ENCODE measurements at places on chromosomes 3 and 15. TPM values are rescaled to one million over a fixed set of nuclear protein-coding genes. Genes with fewer than 3 reads are reported as not detected.

Gene RBMS3
- total RNA-seq, result 49.5 TPM

Gene ELL3
- total RNA-seq, result 2.8 TPM

Gene ALCAM
- total RNA-seq, result 129 TPM

Gene PTPRG
- total RNA-seq, result 41.0 TPM

Gene IQCF5
- total RNA-seq, result not detected

Gene C2CD4B
- total RNA-seq, result 9.2 TPM

Gene MYRIP
- total RNA-seq, result 22.4 TPM

All from pulmonary artery endothelial cell (primary cell).